ENCODE measurements at places on chromosomes 1 and 21.

DNA sequence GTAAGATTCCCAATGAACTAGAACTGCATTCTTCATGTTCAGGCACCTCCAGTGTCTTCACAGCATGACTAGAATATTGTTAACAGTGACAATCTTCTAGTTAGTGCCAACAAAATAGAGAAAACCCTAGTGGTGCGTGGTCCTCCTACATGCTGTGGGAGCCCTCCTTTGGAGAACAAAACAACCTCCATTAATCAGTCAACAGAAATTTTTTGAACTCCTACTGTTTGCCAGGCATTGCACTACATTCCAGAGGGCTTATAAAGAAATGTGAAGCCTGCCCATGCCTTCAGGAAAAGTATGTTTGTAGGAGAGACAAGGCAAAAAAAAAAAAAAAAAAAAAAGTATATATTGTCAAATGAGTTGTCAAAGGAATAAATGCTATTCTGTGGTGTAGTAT, 252.7 kb downstream of the LRRC40 start:
- no peak for DNase-seq

DNA sequence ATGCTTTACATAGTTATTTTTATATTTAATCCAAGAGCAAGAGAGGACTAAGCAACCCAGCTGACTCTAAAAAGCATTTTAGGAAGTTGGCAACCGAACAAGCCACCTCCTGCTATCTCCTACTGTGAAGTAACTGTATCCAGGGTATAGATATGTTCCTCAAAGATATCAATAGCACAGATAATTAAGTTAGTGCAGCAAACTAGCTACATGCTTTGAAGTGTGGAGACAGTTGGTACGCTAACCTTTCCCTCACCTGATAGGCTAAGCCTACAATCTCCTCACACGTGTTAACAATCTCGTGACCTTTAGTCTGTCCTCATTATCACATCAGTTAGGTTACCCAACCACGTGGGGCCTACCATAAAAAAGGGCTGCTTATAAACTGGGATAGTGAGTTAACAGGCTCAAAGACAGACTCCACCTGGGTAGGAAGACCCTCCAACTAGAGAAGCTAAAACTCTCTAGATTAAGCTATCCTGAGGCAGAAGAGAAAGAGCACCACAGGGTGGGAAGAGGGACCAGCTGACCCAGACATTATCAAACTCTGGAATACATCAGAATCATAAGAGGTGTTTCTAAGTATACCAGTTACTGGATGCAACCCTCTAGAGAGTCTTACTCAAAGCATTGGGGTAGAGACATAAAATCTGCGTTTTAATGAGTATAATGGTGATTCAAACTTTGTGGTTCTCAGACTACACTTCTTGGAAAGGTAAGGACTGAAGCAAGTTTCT, 340.1 kb upstream of the ESRRG start:
- DNase-seq: no peak

DNA sequence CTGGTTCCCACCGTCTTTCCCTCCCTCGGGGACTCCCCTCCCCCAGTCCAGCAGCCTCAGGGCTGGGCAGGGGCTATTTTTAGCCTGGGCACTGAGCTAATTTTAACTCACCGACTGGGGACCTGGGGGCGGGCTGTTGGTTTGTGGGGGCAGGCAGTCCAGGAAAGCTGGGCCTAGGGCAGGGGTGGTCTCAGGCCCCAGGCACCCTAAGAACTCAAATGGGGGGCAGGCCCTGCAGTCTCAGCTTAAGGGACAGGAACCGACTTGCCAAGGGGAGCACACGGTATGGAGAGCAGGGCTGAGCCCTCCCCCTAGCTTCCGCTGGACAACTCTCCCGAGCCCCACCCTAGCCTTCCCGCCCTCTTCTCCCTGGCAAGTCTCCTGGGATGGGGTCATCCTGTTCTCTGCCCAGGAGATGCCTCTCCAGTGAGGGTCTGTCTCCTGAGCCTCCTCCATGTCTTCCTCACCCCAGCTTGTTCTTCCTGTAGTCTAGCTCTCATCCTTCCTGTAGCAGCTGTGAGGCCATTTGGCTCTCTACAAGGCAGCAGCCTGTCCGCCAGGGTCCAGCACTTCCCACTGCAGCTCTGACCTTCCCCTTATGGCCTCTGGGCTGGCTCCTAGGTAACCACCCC, 10.1 kb downstream of the MEF2D start:
- DNase-seq: no peak

GRCh38 chr1:59690171-59690930, 124.4 kb upstream of the HOOK1 start:
- no peak for DNase-seq

- no peak for DNase-seq
Measured at GRCh38 chr1:117659550-117660270, 53.9 kb downstream of the TENT5C start.

- DNase-seq: no peak
Measured at GRCh38 chr1:201842472-201843027, 13.6 kb downstream of the IPO9 start.

- DNase-seq: no peak
Measured at GRCh38 chr1:176820391-176821031, 344.0 kb downstream of the ASTN1 start.

DNA sequence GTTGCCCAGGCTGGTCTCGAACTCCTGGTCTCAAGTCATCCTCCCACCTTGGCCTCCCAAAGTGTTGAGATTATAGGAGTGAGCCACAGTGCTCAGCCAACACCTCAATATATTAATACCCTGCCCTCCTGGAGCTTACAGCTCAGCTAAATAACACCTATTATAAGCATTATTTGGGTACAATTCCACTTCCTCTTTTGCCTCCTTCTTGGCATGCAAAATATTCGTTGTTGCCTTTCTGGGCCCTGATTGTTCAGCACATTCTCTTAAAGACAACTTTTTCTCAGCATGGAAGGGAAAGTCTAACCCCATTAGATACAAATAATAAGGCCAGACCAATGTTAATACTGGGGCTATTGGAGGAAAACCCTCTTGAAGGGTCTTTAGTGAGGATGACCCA, 2.8 kb downstream of the PAQR7 start:
- DNase-seq: no peak

DNA sequence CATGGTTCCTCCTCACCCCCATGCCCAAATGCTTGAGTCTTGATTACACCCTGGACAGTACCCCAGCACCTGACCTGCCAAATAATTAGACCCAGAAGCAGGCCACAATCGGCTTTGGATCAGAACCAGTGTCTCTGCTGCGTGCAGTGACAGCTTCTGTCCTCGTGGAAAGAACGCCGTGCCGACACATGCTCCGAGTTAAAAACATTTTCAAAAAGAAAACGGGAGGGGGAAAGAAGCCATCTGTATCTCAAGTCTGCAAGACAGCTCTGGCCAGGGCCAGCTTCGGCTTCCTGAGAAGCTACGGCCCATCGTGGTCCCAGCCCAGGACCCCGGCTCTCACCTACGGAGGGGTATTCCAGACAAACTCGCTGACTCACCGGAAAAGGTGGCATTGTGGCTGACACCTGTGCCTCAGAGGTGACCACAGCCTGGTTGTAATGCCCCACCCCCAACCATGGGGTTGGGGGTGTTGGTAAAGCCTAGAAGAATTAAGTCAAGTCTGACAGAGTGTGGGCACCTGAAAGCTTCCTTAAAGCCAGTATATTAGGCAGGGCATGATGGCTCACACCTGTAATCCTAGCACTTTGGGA, 25.8 kb downstream of the SSBP3 start:
- no peak for DNase-seq

DNA sequence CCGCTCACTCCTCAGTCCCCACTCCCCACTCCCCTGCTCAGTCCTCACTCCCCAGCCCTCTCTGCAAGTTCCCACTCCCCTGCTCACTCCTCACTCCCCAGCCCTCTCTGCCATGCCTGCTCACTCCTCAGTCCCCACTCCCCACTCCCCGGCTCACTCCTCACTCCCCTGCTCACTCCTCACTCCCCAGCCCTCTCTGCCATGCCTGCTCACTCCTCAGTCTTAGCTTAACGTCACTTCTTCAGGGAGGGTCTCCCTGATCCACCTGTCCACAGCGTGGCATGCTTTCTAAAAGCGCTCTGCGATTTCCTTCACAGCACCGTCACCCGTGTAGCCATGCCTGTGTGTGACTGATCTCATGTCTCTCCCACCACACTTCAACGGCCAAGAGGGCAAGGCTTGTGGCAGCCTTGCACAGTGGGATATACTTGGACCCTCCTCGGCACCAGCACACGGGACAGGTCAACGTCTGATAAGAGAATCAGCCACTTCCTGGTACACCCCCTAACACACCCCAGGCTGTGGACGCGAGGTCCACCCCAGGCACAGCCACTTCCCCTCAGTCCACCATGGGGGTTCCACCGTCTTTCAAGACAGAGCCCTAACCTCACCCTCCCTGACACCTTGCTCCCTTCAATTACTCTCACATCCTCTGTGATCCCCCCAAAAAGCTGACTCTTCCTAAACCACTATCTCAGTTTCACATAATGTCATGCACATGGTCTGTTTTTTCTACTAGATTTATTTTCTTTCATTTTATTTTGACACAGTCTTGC, 14.0 kb downstream of the PRDM15 start:
- no peak for DNase-seq

- no peak for DNase-seq
Measured at GRCh38 chr21:45412909-45413611, 8.1 kb downstream of the COL18A1 start.

DNA sequence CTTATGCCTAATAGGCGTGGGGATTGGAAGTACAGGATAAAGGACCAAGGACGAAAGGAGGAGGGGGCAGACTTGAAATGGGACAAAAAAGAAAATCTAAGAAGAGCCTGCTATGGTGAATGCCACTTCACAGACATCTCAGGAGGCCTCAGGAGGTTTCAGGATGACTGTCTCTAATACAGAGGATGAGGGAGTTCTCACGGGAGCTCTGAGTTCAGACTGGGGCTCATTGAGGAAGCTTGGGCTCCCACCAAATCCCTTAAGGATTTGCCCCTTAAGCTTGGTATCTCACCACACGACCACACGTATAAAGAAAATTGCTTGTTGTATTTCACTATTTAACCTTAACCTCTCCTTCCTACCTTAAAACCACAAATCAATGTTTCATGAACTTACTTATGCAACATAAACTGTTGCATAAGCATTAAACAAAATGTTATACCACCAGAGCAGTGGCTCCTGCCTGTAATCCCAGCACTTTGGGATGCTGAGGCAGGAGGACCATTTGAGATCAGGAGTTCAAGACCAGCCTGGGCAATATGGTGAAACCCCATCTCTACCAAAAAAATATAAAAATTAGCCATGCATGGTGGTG, 12.4 kb downstream of the SLC30A1 start:
- no peak for DNase-seq

- no peak for DNase-seq
Measured at GRCh38 chr1:212271823-212272485, 13.3 kb upstream of the PPP2R5A start.
